GF-D8 (cell line): ENCODE measurements at places on chromosomes 7 and 10.
A peak's percentile ranks its signal among the peaks of the same experiment; 100 is the strongest.

GRCh38 chr10:133336577-133337369, at the start of gene CALY:
Gene CALY (minus strand): TSS chr10:133336896. CDS start chr10:133328989, 7,907 bp downstream.
- peak; percentile 37 for DNase-seq

DNA sequence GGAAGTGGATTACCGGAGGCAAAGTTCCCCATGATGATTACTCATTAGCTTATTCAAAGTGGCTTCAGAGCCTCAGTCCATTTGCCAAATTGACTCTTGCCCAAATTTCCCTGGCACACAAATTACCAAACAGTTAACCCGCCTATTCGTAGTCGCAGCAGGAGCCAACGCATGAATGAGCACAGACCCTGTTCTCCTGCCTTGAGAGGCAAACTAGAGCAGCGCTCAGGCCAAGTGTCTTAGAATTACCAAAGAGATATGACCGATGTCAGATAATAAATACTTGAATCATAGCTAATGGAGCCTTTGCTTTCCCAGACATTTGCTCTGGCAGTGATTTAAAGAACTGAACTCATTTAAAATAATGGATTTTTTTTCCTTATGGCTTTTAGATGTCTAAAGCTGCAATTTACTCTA, 64.9 kb downstream of the CTTNBP2 start:
- DNase-seq, result no peak

DNA sequence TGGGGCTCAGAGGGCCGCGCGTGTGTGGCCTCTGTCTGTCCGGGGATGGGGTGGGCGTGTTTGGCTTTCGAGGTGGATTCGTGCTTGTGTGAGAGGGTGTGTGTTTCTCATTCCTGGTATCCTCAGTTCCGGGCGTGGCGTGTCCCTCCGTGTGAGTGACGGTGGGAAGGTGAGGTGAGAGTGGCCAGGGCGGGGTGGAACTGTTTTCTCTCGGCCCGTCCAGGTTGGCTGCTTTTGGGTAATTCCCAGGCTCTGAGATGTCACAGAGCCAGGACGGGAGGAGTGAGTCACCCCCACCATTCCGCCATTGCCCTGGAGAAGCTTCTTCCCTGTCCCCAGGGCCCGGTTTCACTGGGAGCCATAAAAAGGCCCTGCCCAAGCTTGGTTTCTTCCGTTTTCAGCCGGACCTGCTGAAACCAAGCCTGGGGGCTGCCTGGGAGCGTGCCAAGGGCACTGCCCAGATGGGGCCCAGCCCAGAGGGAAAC, 21.3 kb upstream of the CLDN4 start:
- no peak for DNase-seq

DNA sequence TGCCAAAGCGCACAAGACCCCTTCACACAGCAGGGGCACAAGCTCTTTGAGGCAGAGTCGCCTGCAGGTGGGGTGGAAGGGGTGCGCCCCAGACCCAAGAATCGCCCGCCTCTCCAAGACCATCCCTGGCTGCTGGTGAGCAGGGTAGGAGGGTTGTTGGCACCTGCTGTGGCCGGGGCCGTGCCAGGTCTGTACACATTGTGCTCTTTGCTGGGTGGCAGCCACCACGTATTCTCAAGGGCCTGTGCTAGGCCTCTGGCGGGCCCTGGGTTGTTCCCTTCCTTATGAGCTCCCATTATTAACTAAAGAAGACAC, 84.4 kb downstream of the LHPP start:
- DNase-seq, result no peak

- DNase-seq, result no peak
These were observed 7.6 kb downstream of the CYCS start for GRCh38 chr7:25117226-25118047.

DNA sequence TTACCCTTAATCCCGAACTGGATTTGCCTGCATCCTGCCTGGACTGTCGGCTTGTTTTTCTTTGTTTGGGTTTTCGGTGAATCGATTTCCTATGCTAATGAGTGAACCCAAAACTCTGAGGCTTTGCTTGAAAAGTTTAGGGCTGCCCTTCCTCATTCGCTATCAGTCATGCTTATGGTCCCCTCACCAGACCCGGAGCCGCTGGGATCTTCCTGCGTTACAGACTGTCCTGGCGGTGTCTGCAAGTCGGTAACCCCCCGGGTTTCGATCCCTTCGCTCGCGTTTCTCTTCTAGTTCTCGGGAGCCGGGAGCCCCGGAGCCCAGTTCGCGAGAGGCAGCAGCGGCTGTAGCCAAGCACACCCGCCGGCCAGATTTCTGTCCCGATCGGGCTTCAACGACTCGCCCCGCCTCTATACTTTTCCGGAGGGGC, 2.2 kb downstream of the EMX2 start:
- no peak for DNase-seq

GRCh38 chr7:28684650-28685241, 272.4 kb downstream of the CREB5 start:
- DNase-seq, result peak; percentile 18

DNA sequence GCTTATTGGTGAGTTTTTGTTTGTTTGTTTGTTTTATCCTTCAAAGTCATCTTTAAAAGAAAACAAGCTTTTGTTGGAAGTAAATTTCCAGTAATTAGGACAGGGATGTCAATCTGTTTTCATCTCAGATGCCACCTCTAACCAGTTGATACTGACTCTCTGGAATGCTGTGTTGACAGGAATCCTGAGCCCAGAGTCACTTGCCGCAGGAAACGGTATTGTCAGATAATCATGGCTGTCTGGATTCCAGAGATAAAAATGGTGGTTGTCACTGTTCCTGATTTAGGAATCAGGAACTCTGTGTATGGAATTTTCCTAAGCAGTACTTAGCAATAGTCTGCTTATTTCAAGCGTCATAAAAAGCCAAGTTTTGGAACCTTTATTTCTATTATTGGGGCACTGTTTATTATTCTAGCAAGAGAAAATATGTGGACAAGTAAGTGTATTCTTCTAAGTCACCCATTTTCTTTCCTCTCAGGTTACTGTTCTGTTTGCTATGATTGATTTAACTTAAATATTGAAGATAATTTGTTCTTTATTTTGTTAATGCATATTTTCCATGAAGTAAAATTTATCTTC, 39.2 kb downstream of the CDC123 start:
- no peak for DNase-seq

- DNase-seq, result no peak
These were observed 154.8 kb upstream of the PRR15 start for GRCh38 chr7:29408841-29409243.

GRCh38 chr10:104456802-104457542, 103.3 kb downstream of the CFAP58 start:
- no peak for DNase-seq

- DNase-seq, result no peak
These were observed 2.9 kb downstream of the PPP1R3A start for GRCh38 chr7:113915956-113916355.

- no peak for DNase-seq
These were observed 2.4 kb downstream of the CCT6A start for GRCh38 chr7:56053993-56054392.

DNA sequence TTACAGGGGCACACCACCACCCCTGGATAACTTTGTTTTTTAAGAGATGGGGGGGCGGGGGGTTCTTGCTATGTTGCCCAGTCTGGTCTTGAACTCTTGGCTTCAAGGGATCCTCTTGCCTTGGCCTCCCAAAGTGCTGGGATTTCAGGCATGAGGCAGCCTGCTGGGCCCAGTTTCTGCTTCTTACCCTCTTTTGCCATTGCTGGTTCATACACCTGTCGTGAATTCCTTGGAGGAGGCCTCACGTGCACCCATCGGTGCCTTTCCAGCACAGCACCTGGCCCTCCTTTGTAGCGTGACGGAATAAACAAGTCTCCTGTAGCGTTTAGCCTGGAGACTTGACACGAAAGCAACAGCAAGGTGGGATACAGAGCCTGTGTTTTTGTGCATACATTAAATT, 75.5 kb downstream of the CARD11 start:
- DNase-seq, result no peak

- DNase-seq, result no peak
These were observed 86.8 kb downstream of the NPTX2 start for GRCh38 chr7:98703916-98704315.

DNA sequence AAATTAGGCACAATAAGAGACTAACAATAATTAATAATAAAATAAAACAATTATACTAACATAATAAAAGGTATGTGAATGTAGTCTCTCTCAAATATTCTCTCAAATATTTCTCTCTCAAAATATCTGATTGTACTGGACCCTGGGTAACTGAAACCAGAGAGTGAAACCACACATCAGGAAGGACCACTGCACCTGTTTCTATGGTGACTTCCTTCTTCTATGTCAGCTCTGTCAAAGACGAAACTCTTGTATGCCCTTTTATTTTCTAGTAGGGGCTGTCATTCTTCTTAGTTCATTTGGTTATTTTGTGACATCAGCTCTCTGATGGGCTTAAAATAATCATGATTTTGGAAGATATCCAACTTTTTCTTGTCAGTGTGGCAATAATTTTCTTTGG, 428.0 kb upstream of the TPK1 start:
- DNase-seq, result no peak

DNA sequence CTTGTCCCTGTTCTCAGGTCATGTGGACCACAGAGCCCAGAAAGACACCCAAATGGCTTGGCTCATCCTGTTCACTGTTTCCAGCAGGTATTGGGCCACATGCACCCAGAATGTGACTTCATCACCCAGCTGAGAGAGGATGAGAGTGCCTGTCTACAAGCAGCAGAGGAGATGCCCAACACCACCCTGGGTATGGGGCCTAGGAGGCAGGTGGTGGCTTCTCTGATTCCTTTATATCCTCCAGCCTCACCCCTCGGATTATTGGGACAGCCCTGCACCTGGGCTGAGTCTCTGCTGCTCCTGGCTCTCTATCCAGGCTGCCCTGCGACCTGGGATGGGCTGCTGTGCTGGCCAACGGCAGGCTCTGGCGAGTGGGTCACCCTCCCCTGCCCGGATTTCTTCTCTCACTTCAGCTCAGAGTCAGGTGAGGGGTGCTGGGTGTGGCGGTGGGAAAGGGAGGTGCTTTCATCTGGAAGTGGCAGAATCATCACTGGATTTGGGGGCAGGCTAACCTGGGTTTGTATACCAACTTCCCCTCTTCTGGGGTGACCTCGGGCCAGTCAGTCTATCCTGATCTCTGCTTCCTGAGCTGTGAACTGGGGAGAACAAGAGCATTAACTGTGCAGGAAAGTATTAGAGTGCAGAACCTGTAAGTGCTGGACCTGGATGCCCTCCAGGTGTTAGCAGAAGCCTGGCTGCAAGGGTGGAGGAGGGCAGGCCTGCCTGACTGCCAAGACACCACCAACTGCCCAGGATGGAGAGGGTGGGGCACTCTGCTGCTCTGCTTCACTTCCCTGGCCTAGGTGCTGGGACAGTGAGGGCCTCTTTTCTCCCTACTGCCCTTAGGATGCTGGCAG, 5.2 kb downstream of the GHRHR start:
- no peak for DNase-seq

GRCh38 chr10:49615721-49616120, 1.9 kb downstream of the CHAT start:
- DNase-seq, result no peak

DNA sequence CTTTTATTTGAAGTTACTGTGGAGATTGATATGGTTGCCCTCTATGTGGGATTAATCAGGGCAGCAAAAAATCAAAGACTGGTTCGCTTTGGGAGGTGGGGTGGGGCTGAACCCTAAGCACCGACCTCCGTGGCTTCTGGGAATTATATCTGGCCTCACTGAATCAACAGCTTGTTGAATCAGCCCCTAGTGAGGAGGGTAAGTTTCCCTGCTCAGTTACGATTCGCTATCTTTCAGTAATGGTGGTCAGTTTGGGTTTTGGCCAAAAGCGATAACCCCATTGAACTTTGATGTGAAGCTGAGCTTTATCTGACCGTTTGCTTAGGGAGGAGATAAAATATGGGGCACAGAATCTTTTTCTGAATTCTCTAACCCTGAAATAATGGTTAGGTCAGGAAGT, 16.6 kb upstream of the ARPC1A start:
- no peak for DNase-seq

- no peak for DNase-seq
These were observed 1042.0 kb downstream of the GRM8 start for GRCh38 chr7:126210707-126211106.

GRCh38 chr7:118312966-118313365, 88.5 kb downstream of the ANKRD7 start:
- DNase-seq, result no peak

DNA sequence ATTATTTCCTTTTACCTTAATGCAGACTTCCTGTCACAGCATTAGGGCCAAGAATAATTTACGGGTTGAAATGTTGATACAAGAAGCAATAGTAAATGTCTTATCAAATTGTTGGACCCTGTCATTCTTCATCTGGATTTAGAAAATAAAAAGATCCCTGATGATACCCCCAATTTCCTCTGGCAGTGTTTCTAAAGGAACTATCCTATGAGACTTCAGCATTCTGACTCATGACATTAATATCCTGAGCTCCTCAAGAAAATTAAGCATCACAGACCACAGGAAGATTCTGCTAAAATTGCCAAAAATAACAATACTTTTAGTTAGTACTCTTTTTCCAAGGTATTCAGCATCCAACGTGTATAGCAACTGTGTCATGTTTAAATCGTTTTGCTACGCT, 490.5 kb upstream of the ANKRD30A start:
- DNase-seq, result no peak

DNA sequence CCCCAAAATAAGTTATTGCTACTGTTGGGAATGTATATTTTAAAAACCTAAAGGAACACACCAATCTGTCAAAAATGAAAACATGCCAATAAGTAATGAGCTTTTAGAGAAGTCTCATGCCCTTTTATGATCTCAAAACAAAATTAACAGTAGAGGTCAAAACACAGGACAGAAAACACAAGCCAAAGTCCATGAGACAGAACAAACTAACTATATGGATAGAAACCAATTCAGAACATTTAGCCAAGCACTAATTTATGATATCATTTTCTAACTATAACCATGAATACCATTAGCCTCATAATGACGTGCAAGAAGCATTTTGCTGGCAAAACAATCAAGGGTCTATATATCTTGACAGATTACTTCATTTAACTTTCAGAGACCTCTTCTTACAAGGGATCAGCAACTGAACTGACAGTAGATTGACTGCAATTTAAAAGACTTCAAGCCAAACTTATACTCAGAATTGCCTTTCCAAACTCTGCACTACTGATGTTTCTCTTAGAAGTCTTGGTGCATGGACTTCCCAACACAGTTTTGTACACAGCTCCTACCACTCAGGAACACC, 200.9 kb downstream of the DOCK4 start:
- DNase-seq, result no peak

GRCh38 chr10:89954787-89955566, 253.6 kb downstream of the KIF20B start:
- no peak for DNase-seq

DNA sequence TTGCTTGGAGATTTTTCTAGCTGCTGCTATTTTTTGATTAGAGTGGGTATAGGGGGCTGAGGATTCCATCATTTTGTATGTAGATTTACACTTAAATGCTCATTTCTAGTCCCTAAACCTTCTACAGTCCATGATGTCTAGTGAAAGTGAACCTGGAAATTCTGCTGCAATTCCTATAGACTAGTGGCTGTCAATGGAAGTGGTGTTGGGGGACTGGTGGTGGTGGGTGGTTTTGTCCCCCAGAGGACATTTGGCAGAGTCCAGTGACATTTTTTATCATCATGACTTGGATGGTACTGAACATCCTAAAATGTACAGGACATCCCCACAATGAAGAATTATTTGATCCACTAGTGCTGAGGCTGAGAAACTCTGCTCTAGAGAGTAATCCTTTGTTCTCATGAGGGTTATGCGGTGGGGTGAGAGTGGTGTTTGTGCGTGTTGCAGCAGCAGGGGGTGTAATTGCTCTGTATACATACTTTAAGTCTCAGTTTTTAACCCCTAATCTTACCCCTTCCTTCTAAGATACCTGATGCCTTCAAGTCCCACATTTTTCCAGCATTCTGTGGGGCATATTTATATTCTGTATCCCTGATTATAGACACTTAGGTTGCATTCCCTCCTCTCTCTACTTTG, 35.0 kb downstream of the KIF11 start:
- no peak for DNase-seq
